ENCODE measurements at places on chromosomes 2 and 18.

DNA sequence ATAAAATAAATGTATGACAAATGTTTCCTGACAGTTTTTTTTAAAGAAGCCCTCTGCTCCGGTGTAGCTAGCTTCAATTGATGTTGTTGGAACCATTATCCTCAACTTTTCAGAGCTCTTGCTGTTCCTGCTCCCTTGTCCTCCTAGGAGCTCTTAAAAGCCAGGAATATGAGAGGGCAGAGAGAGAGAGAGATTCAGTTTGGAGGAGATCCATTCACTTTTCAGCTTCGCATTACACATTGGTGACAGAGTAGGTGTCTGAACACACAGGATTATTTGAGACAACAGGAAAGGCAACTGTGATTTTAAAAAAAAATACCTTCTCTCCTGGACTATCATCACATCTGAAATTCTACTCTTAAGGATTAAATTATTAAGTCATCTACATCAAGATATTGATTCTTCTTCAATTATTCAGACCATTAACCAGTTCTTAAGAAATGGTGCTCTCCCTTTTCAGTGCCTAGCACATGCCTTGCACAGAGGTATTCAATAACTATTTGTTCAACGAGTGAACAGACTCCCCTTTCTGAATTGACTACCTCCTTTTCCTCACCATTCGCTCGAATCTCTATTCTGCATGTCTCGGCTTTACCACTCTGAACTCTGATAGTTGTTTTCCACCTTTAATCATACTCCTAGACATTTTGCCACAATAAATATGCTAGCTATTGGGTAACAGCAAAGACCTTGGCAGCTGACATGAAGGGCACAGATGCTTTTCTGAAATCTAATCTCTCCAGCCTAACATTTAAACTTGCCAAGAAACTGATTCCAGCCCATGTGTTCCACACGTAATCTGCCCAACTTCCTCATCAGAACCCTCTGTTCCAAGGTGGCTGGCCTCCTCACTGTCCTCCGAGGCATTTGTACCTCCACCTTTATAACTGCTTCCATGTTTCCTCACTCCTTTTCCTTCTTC is 28.6 kb upstream of the SLC35F5 start:
- DNase-seq, result no peak

GRCh38 chr18:79776674-79777073 is 21.1 kb upstream of the KCNG2 start:
- no peak for DNase-seq

- DNase-seq, result no peak
Observed at GRCh38 chr2:179636100-179636980, 225.1 kb downstream of the ZNF385B start.

DNA sequence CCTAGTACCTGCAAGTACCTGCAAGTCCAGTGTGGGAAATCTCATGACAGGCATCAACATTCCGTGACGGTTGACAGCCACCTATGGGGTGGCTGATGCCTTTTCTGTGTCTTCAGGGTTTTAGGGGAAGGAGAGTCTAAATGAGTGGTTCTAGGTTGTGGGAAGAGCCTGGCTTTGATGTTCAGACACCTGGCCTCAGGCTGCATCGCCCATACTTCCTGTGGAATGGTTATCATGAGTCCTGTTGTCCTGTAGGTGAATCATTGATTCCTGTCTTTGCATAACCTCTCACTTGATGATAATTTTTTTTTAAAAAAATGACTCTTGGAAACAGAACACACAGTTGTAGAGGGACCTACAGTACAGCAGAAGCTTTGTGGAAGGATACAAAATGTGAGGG is 108.9 kb downstream of the NEDD4L start:
- DNase-seq, result no peak

DNA sequence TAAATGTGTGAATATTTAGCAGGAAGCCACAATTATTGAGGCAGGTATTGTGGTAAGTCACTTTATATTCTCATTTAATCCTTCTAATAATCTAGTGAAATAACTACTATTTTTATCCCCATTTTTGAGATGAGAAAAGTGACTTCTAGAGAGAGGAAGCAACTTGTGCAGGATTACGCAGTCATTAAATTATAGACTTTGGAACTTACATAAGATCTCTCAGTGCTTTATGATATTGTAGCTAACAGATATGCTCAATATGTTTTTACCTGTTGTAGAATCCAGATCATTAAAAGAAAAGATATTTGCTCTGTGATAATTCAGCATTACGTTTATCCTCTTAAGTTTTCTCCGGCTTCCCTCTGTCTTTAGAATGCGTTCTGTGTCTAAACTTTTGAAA is 50.5 kb downstream of the MBD5 start:
- DNase-seq, result no peak

DNA sequence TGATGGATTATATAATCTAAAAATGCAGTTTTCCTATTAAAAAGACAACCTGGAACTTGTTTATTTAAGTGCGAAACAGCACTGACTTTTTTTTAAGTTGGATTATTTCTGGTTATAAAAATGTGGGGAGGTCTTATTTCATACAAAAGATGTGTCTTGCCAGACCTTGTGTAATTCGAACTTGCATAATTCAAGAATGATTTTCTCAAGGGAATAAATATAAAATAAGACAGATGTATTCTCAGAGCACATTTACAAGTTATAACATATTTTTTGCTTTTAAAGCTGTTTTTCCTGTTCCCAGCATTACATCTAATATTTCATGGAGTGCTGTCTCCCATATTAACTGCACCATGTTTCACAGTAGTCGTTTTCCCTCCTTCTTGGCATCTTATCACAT is 263.1 kb downstream of the CDH20 start:
- no peak for DNase-seq

GRCh38 chr2:240435948-240436682 is 652 bp downstream of the GPC1 start:
- no peak for DNase-seq

DNA sequence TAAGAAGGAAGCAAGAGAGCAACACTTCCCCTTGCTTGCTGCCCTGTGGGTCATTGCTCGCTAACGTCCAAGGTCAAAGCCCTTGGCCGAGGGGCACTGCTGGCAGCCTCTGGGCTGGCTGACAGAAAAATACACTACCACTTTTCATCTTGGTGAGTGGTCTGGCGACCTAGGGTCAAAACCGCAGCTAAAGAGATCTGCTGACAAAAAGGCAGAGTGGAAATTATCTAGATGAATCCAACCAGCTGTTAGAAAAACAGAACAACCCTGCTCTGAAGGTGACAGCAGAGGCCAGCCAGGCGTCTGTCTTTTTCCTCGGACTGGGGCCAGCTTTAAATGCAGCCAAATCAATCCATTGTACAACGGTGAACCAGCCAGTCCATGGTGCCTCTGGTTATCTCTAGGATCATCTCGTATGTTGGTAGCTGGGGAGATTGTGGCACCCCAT is 92.6 kb downstream of the CD8B2 start:
- DNase-seq, result no peak

DNA sequence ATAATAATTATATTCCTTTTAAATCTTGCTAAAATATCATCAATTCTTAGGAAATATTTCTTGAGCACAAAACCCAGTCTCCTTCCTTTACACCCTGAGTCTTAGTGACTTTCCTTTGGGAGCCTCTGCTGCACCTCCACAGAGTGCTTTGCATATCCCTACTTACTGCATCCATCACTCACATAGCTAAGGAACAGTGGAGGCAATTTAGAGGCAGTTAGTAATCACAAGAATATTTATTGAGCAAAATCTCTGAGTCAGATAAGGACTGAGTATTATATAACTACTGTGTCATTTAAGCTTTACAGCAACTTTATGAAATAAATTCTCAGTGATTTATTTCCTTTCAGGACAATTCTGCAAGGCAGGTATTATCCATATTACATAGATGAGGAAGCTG is 327.7 kb downstream of the TMX3 start:
- DNase-seq, result no peak

DNA sequence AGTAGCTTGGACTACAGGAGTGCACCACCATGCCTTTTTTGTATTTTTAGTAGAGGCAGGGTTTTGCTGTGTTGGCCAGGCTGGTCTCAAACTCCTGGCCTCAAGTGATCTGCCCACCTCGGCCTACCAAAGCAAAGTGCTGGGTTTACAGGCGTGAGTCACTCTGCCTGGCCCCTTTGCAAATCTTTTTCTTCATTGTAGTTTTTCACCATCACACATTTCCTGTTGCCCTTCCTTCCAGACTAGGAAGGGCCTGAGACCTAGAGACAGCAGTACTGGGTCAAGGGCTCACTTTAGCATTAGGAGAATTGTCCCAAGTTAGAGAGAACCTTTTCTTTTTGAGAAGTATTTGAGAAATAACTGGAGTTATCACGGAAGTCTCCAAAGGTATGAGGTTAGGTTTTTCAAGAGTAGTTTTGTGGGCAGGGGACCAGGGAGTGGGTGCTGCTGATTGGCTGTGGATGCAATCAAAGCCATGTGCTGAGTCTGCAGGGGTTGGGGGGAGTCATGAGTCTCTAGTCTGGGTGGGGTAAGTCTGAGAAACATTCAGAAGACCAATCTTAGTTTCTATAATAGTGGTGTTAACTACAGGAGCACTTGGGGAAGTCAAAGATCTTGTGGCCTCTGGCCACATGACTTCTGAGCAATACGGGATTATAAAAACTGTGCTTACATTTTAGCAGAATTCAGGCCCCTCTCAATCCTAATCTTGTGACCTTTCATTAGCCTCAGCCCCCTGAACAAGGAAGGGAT is 23.7 kb downstream of the B3GNT2 start:
- DNase-seq, result no peak

GRCh38 chr18:36402765-36403396 is 105.4 kb downstream of the FHOD3 start:
- no peak for DNase-seq

DNA sequence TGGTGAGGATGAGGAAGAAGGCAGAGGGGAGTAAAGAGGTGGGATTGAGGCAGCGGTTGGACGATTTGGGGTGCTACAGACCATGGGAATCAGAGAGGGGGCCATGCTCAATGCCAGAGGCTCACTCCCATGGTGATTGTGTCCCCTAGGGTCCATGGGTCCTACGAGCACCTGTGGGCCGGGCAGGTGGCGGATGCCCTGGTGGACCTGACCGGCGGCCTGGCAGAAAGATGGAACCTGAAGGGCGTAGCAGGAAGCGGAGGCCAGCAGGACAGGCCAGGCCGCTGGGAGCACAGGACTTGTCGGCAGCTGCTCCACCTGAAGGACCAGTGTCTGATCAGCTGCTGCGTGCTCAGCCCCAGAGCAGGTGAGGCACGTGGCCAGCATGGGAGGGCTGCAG is 5.2 kb downstream of the CAPN10 start:
- DNase-seq, result no peak

GRCh38 chr2:8663997-8664396 is 17.9 kb upstream of the ID2 start:
- DNase-seq, result no peak

DNA sequence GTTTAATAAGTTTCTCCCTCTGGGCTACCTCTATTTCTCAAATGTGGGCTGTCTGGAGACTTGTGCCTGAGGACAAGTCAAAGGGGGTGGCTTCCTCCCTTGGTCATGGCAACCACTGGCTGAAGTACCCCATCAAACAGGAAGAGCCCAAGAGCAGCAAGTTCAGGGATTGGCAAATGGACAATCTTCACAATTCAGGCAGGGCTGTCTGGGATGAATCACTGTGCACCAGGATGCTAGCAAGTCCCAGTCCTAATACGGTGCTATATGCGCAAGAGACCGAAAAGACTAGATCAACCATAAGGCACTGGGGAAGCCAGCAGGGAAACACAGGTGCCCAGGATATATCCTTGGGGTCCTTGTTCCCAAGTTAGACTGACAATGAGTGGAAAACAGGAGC is 75.5 kb downstream of the ANTXR1 start:
- DNase-seq, result no peak

DNA sequence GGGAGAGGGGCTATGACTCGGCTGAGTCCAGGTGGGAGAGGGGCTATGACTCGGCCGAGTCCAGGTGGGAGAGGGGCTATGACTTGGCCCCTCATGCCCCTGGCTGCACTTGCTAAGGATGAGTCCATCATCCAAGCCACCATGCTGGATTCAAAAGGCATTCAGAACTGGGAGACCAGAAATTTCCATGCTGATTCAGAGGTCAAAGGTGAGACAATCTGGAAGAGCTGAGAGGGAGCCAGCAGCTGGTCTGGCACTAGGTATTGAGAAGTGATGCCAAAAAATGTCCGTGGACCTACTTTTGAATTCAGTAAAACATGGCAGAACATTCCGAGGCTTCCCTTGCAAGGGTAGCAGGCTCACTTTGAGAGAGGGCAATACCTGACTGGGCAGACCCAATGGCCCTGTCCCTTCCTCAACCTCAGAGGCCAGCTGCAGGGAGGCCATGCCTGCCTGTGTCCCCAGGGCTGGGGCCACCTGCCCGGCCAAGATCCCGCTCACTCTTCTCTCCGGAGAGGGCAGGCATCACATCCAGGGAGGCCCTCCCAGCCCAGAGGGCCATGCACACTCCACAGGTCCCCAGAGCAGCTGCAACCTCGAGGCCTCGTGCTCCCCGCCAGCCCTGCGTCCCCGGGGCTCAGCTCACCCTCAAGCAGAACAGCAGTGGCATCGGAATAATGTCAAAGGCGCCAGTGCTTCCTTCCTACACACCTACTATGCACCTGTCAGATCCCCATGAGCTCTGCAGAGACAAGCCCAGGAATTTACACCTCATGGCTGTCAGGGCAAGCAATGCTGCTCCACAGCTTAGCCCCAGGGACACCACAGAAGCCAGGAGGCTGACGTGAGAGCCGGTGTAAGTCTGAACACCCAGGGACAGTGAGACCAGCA is 80.2 kb upstream of the GPC1 start:
- DNase-seq, result no peak

GRCh38 chr18:73948084-73948483 is 199.6 kb downstream of the FBXO15 start:
- DNase-seq, result no peak

Measured in stimulated activated CD8-positive, alpha-beta memory T cell treated with anti-CD3 and anti-CD28 coated beads, Interleukin-15, amount 100 ng/mL, for 1 hour (primary cell).